ENCODE measurements at places on chromosomes 1 and 21.

DNA sequence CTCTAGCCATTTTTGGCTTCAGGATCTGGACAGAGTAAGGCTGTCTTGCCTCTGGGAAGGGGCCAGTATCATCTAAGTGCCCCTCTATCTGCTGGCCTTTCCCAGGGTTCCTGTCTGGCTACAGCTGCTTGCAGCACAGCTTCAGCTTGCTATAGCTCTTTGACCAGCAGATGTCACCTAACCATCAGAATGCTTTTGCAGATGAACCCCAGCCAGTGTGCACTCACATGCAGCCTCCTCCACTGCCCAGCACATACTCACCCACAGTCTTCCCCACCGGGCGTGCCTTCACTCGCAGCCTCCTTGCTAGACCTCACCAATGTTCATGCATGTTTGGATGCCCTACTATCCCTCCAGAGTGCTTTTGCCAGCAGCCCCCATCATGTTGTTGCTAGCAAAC lies 769.0 kb downstream of the BRINP3 start:
- no peak for DNase-seq

GRCh38 chr1:170321113-170321512 lies 175.4 kb downstream of the NTMT2 start:
- no peak for DNase-seq

DNA sequence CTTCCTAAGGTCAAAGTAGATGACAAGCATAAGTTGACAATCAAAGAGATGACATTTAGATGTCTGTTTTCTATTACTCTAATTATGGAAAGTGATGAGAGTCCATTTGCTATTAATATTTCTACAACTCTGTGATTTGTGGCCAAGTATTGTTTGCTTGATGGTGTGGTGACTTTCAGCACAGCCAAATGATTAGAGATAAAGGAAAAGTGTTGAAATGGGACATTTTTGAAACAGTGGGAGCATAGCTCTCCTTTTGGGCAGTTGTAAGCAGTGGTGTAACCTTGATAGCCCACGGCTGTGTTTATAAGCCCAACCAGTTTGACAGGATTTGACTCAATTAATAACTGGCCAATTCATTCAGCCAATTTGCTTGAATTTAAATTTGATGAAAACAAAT lies 31.6 kb downstream of the ZC3H11B start:
- no peak for DNase-seq

DNA sequence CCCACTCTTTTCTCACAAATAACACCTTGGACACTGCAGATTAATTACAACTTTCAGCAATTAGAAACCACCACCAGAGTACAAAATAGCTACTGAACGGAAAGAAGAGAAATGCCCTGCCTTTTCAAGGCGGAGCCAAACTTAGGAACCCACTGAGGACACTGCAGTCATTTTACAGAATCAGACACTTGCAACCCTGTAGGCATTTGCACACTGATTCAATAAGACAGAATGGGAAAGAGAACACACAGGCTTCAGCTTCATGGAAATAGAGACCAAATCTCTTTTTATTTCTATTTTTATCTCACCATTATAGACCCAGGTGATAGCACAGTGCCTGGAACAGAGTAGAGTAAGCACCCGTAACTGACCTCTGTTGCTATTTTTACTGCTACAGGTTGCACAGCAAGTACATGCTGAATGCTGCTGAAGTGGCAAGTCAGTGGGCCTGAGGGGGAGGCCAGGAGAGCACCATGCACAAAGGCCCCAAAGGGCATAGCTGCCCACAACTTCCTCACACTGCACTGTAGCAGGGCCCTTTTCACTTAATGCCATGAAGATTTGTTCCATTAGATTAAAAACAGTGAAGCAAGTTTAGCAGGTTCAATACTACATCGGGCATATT lies 50.7 kb upstream of the EDARADD start:
- no peak for DNase-seq

DNA sequence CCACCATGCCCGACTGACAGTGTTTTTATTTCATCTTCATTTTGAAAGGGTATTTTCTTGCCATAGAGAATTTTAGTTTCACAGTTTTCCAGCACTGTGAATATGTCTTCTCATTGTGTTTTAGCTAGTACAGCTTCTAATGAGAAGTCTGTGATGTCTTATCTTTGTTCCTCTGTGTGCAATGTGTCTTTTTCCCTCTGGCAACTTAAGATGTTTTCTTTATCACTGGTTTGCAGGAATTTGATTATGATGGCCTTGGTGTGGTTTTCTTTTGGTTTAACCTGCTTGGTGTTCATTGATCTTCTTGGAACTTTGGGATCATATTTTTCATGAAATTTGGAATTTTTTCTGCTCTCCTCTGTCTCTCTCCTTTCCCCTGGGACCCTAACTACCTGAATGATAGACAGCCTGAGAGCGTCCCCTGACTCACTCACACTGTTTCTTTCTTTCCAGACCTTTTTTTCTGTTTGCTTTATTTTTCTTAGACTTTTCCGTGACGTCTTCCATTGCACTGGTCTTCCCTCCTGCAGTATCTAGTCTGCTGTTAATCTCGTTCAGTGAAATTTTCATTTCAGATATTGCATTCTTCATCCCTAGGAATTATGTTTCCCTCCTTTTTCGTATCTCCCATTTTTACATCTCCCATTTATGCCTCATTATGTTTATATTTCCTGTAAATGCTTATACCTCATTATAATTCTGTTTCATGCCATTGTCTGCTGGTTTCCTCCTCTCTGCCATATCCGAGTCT lies 48.5 kb downstream of the PDE9A start:
- DNase-seq, result no peak

DNA sequence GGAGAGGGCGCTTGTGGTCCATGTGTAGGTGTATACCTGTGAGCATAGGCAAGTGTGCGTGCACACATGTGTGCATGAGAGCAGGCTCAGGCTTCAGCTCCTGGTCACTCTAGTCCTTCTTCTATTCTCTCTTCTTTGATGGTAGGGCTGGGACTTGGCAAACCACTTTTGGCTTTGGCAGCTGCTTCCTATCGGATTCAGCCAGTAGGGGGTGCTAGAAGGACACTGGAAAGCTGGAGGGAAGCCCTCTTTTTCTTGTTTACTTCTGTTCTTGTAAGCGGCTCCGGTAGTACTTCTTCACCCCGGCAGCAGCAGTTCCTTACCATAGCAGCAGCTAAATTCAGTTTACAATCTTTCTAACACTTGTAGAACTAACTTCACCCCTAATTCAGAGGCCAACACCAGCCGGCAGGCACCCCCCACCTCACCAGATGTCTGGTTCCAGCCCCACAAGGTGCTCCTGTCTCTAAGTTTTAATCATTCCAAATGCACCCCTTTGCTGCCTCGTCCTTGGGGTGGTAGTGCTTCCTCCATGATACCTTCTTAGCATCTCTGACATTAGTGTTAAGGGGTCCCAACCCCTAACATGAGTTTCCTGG lies 25.1 kb downstream of the NENF start:
- peak; percentile 72 for DNase-seq

DNA sequence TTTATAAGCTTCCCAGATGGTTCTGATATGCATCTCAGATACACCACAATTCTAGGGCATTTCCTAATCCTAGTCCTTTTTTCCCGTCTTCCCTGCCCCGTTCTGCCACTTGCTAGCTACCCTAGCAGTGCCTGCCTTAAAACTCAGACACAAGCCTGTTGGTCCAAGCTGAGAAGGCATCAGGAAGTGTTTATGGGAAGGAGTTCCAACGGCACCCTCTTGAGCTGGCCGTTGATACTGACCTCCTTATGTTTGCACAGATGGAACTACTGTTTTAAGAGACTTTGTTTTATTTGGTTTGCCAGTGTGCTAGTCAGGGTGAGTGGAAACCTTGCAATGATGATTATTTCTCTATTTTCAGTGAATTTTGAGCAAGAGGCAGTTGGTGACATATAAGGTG lies 67.2 kb downstream of the UCK2 start:
- no peak for DNase-seq

DNA sequence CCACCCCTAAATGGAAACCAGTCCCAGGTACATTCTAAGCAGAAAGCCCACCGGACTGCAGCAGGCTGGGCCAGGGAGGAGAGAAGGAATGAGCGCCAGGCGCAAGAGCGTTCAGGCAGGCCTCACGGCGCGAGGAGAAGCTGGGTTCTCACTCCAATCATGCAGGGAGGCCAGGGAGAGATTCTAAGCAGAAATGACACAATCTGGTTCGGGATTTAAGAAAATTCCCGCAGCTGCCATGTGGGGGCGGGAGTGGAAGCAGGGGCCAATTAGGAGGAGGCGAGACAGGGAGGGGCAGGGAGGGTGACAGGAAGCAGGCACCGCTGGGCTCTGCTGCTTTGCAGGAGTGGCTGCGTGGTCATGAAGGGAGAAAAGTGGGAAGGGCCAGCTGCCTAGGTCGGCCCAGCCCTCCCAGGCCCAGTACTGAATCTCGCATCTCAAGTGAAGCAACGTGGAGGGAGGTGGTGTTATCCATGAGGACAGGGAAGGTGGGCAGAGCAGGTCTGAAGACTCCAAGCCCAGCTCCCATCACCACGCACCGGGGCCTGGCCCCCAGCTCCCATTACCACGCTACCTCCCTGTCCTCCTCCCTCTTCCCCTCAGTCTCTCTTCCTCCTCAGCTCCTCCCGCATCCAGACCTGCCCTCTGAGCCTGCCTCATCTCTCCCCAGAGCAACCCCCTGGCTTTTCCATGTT lies 11.8 kb downstream of the NPHP4 start:
- DNase-seq, result no peak

GRCh38 chr1:31822766-31823165 lies 6.9 kb upstream of the SPOCD1 start:
- no peak for DNase-seq

DNA sequence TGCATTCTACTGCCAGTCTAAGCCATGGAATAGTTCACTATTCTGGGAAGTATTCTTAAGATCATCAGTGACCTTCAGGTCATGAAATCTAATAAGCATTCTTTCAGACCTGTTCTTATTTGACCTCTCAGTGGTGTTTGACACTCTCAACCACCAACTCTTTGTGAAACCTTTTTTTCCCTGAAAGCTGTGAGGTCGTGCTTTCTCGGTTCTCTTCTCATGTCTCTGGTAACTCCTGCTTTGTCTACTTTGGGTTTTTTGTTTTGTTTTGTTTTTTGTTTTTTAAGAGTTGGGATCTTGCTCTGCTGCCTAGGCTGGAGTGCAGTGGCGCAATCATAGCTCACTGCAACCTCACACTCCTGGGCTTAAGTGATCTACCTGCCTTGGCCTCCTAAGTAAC lies 56.3 kb downstream of the POU2F1 start:
- no peak for DNase-seq

DNA sequence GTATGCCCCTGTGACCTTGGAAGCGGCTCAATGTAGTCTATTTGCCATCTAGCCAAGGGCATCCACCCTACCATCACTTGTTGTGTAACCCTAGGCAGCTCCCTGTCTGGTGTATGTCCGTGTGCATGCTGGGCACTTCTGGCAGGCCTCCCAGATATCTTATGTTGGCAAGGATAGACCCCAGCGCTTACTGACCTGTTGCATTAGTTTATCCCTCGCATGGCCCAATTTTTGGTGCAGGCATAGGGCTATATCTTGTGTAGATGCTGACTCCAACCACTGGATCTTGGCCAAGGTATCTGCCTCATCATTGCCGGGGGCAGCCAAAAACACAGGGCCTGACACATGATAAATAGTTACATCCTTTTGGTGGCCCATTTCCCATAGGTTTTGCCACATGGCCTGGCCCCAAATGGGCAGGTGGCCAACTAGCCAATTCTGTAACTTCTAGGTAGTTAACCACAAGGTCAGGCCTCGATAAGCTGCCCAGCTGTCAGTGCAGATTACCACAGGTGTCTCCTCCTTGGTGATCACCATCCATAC lies 14.0 kb upstream of the TBX19 start:
- no peak for DNase-seq

GRCh38 chr1:78333502-78333901 lies 157.3 kb upstream of the PTGFR start:
- DNase-seq, result no peak

- DNase-seq, result no peak
Observed at GRCh38 chr1:207867136-207868109, 43.5 kb downstream of the CD34 start.

GRCh38 chr1:74271503-74271902 lies 36.3 kb downstream of the TNNI3K start:
- no peak for DNase-seq

GRCh38 chr1:40784771-40785151 lies 1.2 kb downstream of the KCNQ4 start:
- no peak for DNase-seq

DNA sequence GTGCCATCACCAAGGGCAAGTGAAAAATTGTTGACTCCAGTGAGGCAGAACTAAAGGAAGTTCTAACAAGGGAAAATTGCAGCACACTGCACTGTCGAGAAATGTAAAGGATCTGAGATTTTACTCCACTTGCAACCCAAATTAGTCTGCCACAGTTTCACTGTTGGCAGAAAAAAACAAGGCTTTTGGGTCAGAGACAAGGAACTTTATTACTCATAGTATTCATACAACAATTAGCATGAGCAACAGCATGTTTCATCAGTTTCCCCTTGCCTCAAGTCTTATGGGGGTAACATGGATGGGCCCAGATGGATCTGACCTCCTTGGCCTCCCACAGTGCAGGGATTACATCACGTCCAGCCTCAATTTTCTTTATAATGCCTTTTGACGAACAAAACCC lies 125.3 kb downstream of the LTN1 start:
- DNase-seq, result no peak

GRCh38 chr1:181660621-181661020 lies 177.3 kb downstream of the CACNA1E start:
- no peak for DNase-seq

- DNase-seq, result no peak
Observed at GRCh38 chr1:18373882-18374493, 106.7 kb upstream of the KLHDC7A start.

DNA sequence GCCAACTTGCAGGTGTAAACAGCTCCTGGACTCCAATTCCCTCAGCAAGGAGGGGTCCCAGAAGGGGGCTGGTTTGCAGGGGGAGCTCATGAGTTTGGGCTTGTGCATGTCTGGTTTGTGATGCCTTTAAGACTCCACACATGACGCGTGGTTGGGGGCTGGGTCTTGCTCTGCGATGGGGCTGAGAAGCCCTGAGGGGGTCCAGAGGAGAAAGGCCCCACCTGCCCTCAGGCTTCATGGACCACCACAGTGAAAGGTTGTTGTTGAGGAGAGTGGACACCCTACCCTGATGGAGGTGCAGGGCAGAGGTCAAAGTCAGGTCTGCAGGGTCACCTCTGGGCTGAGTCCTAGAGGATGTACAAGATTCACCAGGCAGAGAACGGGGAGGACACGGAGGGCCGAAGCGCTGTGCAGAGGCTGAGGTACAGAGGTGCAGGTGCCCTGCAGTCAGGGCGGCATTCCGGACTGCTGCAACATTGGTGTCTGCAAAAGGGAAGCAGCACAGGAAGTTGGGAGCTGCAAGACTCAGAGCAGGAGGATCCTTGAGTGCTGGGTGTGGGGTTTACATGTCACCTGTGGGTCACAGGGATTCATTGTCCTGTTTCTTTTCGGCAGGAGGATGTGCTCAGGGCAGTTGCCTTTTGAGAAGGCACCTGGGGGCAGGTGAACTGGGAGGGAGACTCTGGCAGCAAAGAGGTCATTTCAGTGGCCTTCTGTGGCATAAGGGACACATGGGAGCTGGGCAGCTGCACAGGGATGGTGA lies 399.4 kb downstream of the PTPRU start:
- no peak for DNase-seq

- no peak for DNase-seq
Observed at GRCh38 chr1:88726697-88727096, 42.6 kb downstream of the PKN2 start.

GRCh38 chr1:70992521-70992920 lies 55.1 kb downstream of the PTGER3 start:
- no peak for DNase-seq

GRCh38 chr1:208231881-208232661 lies 12.1 kb downstream of the PLXNA2 start:
- DNase-seq, result no peak

GRCh38 chr1:165057956-165058355 lies 298.6 kb downstream of the LMX1A start:
- DNase-seq, result no peak

- no peak for DNase-seq
Observed at GRCh38 chr1:212915245-212916091, 34.9 kb upstream of the VASH2 start.
